ENCODE measurements at places on chromosomes 6 and 20. TPM values are rescaled to one million over a fixed set of nuclear protein-coding genes. Genes with fewer than 3 reads are reported as not detected.
A peak's percentile ranks its signal among the peaks of the same experiment; 100 is the strongest.

DNA sequence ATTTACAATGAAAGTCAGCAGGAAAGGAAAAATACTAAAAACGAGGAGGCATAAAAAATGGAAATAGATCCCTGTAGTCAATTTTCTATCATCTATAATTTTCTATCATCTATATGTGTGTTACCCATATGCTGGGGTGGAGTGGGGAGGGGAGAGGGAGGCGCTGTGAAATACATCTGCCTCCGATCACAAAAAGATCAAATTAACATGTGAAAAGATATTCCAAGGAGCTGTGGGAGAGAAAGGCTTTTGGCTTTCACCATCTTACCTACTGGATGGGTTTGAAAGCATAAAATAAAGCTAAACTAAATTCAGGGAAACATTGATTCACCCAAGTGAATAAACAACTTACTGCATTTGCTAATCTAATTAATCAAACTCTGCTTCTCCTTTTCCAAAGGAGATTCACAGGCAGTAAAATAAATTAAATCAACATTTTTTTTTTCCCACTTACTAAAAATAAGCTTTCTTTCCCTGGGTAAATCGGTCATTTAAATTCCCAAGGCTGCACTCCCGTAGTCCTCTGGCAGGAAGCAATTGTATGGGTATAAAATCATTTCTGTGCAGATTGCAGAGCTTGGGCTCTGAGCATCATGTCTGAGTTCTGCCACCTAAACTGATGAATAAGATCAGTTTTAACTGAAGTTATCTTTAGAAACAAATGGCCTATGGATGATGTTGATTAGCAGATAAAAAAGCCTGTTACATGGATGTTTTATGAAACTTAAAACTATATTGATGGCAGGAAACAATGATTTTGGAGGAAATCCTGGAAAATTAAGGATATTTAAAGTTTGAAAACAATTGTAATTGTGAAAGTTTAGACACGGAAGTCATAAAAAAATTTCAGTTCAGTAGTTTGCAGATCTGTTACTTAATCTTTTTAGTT lies 147.9 kb downstream of the SOX4 start:
- H3K4me1 ChIP-seq, result peaks cover 37% of the 10 kb centered on the region
- no peaks in the 10 kb centered on the region for H3K36me3 ChIP-seq
- no peaks in the 10 kb centered on the region for H3K27me3 ChIP-seq
- H3K27ac ChIP-seq, result peak overlapping the region; percentile 95
- H3K4me3 ChIP-seq, result no peak overlapping the region

Gene OOEP
- total RNA-seq, result not detected

DNA sequence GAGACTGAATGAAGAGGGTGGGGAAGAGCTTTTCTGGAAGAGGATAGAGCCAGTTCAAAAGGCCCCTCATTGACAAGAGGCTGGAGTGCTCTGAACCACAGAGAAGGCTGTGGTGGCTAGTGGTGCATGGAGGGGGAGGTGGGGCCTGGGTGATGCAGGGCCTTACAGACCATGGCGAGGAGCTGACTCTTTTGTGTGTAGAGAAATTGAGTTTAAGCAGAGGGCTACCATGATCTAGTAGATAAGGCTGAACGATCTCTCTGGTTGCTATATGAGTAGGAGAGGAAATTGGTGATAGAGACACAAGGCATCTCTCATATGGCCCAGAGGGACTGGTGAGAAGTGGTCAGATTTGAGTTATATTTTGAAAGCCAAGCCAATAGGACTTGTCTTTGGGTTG lies 137.6 kb downstream of the UST start:
- no peak for DNase-seq
- H3K36me3 ChIP-seq, result no peaks in the 10 kb centered on the region
- no peak overlapping the region for H3K27ac ChIP-seq
- H3K4me3 ChIP-seq, result no peak overlapping the region
- no peaks in the 10 kb centered on the region for H3K27me3 ChIP-seq

- H3K4me3 ChIP-seq, result no peak overlapping the region
- no peak overlapping the region for H3K27ac ChIP-seq
- H3K36me3 ChIP-seq, result peaks cover 6% of the 10 kb centered on the region
- DNase-seq, result no peak
Measured at GRCh38 chr6:36928547-36928918, 26.0 kb upstream of the PI16 start.

Gene COX4I2
- total RNA-seq, result not detected

- no peak overlapping the region for H3K27ac ChIP-seq
- H3K4me3 ChIP-seq, result no peak overlapping the region
- peaks cover 3% of the 10 kb centered on the region for H3K4me1 ChIP-seq
- peaks cover 3% of the 10 kb centered on the region for H3K27me3 ChIP-seq
- H3K36me3 ChIP-seq, result no peaks in the 10 kb centered on the region
Measured at GRCh38 chr20:50399917-50400704, 110.1 kb upstream of the PTPN1 start.

GRCh38 chr20:47125758-47126591 lies 230.5 kb downstream of the ZMYND8 start:
- H3K4me1 ChIP-seq, result no peaks in the 10 kb centered on the region
- no peaks in the 10 kb centered on the region for H3K27me3 ChIP-seq
- H3K4me3 ChIP-seq, result no peak overlapping the region
- H3K27ac ChIP-seq, result no peak overlapping the region
